Ureter (tissue), 1 donor: ENCODE measurements at places on chromosomes 2 and 18. TPM values are rescaled to one million over a fixed set of nuclear protein-coding genes. Genes with fewer than 3 reads are reported as not detected.

DNA sequence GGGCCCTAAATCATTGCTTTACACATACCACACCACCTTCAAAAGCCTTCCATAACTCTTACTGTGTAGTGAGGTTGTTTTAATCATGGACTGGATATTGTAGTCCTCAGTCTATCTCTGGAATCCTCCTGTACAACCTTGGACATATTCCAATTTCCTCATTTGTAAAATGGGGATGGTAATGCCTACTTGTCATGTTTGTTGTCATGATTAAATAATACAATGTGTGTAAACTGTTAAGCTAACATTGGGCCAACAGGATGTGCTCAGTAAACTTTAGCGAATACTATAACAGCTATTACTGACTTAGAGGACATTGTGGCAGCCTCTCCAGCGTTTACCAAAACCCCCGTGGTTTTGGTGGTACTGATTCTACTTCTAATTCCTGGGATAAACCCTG lies 74.7 kb upstream of the PTPRM start:
- no peak for DNase-seq

Gene SERPINB10
- total RNA-seq, result not detected

Gene SERPINB12
- total RNA-seq, result not detected

DNA sequence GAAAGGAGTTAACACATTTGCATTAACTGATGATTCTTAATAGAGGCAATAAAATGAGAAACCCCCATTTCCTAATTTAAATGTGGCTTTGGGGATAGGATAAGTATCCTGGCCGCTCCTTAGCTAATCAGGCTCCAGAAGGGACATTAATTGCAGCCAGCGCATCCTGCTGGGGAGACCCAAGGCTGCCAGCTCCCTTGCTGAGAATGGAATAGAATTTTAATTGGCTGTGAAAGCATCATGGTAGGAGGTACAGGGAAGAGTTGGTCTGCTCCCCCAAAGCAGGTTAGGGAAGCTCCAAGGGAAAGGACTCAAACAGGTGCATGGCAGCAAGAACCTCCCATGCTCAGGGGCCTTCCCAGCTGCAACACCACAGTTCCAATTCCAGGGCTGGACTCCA lies 71.4 kb downstream of the MARCHF4 start:
- no peak for DNase-seq

DNA sequence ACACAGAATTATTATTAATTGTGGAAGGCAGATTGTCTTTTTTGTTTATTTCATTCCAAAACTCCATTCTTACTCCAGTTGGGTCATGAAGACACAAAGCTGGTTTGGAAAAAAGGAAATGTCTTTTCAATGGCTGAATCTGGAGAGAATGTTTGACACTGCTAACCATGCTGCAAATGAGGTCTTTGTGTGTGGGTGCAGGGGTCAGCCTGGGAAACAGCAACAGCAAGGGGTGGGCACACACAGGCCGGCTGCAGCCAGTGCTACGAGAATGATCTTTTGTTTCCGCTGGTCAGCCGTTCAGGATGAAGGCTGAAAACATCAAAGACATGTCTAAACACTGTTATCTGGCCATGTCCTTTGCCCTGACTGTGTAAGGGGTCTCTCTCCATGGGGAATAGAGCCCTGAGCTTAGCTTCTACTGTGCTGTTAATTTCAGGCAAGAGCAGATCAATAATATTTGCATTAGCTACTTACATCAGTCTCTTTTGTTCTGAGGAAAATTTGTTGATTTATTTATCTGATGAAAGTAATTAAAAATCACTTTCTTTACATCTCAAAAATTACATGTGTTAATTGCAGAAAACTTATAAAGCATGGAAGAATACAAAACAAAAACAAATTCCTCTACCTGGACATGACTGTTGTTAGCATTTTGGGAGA lies 33.3 kb upstream of the E2F6 start:
- DNase-seq, result no peak

DNA sequence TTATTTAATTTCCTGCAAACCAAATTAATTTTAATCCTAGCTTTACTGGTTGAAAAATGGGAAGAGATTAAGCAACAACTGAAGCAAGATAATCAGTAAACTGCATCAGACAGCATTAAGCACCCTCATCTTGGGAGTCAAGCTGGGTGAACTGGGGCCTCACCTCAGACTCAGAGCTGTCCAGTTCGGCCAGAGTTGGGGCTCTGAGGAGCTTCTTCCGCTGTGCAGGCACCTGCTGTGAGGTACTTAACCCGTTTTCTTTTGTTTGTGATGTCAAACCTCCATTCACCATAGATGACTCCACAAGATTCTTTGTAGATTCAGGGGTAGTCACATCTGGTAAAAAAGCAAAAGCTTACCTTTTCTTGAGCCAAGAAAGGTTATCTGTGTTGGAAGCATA lies 71.8 kb downstream of the PRELID3A start:
- no peak for DNase-seq

- DNase-seq, result no peak
Measured at GRCh38 chr2:97660044-97660774, 3.6 kb downstream of the ACTR1B start.

Gene FEV
- not detected for total RNA-seq

Gene NIFK
- 92.3 TPM for total RNA-seq

Gene PRSS56
- not detected for total RNA-seq

Gene PLB1
- total RNA-seq, result 9.9 TPM

DNA sequence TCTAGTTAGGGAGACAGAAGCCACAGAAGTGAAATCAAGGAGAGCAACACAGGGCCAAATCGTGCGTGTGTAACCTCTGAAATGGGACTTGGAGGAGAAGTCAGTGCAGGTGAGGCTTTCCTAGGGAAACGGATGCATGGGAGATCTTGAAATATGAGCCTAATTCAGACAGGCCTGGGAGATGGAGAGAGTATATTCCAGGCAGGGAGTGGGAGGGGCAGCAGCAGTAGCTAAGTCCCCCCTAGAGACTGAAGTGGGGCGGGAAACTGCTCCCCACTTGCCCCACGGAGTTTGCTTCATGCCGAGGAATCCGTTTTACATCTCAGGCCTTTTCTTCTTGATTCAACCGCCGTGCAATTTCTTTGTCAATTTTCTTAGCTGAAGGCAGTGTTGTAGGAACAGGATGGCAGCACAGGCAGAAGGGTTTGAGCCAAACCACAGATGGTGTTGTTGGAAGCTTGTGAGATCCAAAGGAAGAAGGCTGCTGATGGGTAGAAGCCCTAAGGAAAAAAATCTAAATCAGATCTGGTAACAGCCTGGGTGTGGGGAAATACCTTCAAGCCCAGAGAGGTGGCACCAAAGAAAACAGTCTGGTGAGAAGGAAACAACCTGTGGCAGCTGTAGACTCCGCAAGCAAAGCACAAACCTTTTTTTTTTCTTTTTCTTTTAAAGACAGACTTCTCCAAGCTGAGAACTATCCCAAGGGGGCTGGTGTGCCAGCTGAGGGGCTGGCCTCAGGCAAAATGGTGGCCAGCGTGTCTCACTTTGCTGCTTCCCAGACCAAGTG lies 40.2 kb downstream of the EPAS1 start:
- no peak for DNase-seq

Gene IL1A
- total RNA-seq, result 5.9 TPM

Gene RBM44
- total RNA-seq, result 1.5 TPM

DNA sequence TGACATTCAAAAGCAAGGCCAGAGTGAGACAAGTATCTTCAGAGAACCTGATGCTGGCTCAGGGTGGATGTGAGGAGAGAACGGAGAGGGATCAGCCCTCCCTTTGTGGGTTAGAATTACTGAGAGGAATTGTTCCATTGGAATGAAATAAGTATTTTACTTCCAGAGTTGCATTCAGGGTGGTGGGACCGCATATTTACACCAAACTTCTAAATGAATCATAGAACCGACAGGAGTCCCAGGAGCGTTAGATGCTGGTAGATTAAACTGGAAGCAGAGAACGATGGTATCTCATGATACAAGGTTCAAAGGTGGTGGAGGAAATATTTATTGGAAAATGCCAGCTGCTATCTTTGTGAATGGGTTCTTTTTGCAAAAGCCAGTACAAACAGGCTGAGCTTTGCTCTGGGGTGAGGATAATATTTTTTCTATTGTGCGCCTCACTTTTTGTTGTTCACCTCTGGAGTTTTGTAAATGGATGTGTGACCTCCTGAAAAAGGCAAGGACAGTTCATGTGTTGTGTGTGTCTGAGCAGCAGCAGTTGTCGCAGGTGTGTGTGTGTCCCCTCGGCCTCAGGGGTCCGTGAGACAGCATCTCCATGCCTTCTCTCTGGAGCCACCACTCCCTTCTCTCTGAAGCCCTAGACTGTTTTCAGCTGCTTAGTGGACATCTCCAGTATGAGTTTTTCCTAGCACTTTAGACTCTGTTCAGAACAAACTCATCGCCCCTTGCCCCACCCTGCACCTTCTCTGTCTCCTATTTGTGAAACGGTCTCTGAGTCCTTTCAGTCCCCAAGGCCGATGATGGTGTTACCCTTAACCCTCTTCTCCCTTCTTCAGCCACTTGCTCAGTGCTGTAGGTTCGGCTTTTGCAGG lies 17.8 kb downstream of the MTCL1 start:
- DNase-seq, result peak; percentile 15

Gene PLEK
- total RNA-seq, result 3.7 TPM

Gene REG3A
- total RNA-seq, result not detected

- DNase-seq, result no peak
Measured at GRCh38 chr2:17517481-17518211, 594 bp downstream of the RAD51AP2 start.

Gene ALPG
- not detected for total RNA-seq

Gene NRP2
- 55.8 TPM for total RNA-seq

Gene GNAL
- total RNA-seq, result 19.4 TPM

- no peak for DNase-seq
Measured at GRCh38 chr2:45904267-45904945, 252.9 kb downstream of the PRKCE start.
